Stimulated activated CD8-positive, alpha-beta memory T cell treated with anti-CD3 and anti-CD28 coated beads, Interleukin-4, amount 100 ng/mL, for 24 hours (primary cell): ENCODE measurements at places on chromosomes 5 and 9.

DNA sequence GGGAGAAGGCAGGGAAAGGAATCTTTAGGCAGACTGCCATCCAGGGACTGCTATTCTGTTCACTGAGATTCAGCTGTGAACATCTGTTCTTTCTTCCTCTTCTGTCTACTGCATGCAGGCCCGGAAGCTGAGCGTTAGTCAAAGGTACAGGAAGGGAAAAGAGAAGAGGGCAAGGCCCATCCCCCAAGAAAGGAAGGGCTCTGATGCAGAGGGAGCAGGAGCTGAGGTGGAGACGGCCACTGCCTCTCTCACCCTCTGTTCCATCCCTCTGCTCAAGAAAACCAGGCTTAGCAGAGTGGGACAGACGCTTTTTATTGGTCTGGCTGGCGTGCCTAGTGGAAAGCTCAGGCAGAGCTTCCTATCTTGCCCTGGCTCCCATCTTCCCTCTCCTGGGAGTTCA is 57.6 kb downstream of the PFDN1 start:
- no peak for DNase-seq

GRCh38 chr5:17838469-17838868 is 204.2 kb downstream of the TAF11L14 start:
- DNase-seq = no peak

DNA sequence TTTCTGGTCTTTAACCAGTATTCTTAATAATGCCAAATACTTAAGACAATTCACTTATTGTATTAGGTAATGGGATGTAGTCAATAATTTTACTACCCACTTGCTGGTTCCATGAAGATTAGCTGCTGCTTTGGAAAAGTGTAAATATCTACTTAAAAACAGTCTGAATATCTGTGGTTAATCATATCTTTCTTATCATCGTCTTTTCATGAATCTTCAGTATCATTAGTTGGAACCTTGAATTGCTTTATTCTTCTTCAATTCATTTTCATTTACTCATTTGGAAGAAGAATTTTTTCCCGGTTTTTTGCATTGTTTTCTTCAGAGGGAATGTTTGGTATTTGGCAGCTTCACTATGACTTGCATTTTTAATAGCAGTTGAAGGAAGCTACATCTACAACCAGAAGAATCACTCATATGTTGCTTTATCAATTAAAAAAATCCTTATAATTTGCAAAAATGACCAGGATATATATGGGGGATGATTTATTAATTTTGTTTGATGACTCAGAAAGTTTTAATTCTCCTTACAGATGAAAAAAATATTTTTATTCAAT is 1398.3 kb upstream of the CDH6 start:
- no peak for DNase-seq

GRCh38 chr9:38713426-38713825 is 6.5 kb downstream of the FAM240B start:
- DNase-seq = no peak

DNA sequence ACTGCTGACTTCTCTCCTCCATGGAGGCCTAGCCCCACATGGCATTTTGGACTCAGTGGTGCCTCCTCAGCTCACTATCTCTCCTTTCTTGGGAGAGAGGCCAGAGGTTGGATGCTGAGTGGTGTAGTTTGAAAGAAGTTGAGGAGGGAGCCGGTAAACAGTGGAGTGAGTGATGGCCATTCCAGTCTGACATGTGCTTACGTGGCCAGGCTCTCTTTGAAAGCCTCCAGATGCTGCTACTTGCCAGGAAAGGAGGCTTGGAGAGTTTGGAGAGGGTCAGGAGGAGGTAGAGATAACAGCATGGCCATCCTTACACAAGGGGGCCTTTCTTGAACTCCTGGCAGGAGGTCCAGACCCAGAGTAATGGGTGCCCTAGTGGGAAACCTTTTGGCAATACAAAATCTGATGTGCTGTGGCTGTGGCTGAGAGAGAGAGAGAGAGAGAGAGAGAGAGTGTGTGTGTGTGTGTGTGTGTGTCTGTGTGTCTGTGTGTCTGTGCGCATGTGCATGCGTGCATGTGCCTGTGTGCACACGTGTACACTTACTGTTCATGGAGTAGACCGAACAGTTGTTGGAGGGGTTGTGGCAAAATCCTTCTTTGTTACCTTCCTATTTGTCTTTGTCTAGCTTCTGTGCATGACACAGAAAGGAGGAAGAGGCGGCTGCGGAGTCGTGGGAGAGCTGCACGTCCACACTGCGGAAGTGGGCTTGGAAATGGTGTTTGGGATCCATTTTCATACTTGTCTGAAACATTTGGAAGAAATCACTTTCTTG is 37.8 kb downstream of the RALGPS1 start:
- DNase-seq = no peak

DNA sequence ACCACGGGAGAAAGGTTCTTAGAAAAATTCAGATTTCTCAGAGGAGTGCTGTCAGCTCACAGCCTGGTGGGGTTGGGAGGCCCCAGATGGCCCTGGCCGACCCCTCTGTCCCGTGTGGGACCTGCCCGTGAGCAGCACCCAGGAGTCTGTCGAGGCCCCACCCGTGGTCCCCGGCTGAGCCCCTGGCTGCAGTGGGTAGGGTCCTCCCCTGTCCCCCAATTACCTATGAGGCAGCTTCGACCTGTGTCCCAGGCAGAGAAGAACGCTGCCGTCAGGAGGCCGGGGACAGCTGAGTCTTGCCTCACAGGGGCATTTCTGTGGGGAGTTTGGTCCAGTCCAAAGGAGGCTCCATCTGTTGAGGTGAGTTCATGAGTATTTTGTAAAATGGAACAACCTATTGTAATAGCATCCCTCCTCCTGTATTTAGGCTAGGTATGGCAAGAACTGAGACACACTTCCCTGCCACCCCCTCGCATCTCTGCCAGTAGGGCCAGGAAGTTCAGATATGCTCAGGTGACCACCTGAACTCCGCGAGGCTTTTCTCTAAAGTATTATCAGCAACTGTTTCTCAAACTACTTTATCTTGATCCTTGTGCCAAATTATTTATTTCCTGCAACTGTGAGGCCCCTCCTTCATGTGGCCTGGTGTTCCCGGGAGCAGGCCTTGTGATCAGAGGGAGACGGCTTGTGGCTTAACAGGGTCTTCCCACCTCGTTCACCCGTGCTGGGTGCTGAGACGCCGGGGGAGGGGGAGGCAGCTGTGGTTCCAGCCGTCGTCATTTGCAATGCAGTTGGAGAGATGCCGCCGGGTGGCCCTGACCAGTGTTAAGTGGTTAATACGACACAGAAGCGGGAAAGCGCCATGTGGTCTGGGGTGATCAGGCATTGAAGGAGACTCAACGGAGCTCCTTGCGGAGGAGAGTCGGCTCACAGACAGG is 1.7 kb downstream of the AHRR start:
- no peak for DNase-seq

DNA sequence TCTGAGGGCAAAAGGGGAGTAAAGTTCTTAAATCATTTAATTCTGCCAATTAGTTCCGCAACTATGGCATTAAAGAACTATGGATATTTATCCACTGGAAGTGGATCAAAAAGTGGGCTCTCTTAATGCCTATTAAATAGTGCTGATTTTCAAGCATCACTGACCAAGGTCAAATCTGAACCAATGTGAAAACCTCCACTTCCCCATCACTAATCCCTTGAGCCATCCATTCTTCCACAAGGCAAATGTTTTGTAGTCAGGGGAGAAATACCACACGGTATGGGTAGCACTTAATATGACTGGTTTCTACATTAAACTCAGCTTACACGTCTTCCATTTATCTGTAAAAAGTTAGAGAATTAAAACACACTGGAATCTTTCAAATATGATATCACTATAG is 57.6 kb downstream of the MLLT3 start:
- no peak for DNase-seq

GRCh38 chr5:173967241-173967640 is 21.7 kb upstream of the C5orf47 start:
- no peak for DNase-seq

DNA sequence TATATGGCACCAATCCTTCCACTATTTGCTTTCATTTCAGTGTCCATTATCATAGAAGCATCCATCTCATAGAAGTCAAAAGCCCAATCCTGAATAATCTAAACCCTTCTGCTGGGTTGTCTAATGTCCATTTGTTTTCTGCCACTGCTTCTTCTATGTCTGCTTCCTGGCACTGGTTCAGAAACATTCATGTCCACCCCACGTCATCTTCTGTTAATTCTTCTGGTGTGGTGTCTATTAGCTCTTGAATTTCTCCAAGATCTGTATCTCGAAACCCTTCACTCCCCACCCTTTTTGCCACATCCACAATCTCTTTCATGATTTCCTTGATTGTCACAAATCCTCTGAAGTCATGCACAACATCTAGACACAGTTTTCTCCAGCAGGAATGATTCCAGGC is 23.2 kb upstream of the GOLGA1 start:
- no peak for DNase-seq

GRCh38 chr5:57750282-57750681 is 267.7 kb upstream of the ACTBL2 start:
- DNase-seq = no peak

DNA sequence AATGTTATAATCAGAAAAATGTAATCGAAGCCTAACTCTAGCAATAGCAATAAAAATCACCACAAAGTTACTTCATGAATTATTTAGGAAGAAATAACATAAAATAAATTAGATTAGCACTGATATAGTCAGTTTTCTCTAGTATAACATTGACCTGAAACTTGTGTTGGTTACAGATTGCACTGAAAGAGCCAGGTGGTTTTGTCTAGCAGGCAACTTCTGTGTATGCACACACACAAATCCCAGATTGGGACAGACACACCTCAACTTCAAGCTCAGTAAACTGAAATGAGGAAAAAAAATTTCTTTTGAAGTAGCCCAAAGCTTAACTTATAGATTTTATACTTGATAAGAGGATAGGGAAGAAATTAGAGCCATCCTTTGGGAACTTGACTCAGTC is 129.3 kb downstream of the EFNA5 start:
- no peak for DNase-seq

- no peak for DNase-seq
Observed at GRCh38 chr5:131228646-131229045, 35.2 kb upstream of the CDC42SE2 start.

GRCh38 chr5:40630126-40630525 is 49.6 kb upstream of the PTGER4 start:
- DNase-seq = no peak

- DNase-seq = peak; percentile 11
Observed at GRCh38 chr5:170623576-170624181, 119.9 kb downstream of the KCNIP1 start.

DNA sequence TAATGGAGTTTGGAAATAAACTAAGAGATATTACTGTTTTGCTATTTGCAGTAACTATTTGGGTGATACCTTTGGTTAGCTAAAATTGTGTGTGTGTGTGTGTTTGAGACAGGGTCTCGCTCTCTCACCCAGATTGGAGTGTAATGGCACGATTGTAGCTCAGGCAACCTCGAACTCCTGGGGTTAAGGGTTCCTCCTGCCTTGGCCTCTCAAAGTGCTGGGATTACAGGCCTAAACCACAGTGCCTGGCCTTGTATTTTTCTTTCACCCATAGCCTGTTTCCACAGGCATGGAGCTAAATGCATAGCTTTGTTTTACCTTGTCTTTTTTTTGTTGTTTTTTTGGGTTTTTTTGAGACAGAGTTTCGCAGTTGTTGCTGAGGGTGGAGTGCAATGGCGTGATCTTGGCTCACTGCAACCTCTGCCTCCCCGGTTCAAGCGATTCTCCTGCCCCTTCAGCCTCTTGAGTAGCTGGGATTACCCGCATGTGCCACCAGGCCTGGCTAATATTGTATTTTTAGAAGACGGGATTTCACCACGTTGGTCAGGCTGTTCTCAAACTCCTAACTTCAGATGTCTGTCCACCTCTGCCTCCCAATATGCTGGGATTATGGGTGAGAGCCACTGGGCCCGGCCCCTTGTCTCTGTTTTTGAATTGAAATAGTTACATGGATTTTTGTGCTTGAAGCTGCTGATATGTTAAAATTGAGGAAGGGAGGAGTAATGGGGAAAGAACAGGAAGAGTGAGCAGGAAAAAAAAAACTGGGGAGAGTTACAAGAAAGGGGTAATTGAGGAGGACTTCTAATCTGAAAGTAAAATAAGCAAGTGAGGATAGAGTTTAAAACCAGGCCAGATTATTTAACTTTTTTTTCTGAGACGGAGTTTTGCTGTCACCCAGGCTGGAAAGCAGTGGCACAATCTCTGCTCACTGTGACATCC is 5.7 kb downstream of the GPBP1 start:
- no peak for DNase-seq

DNA sequence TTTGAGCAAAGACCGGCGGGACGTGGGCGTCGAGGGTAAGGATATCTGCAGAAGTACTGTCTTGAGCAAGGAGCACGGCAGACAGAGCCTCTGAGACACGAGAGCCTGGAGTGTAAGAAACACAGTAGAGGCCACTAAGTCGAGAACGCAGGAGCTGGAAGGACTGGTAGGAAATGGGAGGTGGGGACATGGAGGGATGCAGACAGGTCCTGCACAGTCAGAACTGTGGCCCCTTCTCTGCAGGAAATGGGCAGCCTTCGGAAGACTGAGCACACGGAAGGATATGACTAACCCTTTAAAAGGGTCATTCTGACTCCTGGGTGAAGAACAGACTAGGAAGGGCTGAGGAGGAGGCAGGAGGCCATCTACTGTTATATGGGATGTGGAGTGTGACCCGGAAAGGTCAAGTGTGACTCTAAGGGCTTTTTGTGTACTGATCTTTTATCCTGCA is 1.4 kb upstream of the CAMSAP1 start:
- DNase-seq = no peak
